Activated CD4-positive, alpha-beta T cell treated with anti-CD3 and anti-CD28 coated beads, Interleukin-2, amount 50 U/mL, for 48 hours (primary cell): ENCODE measurements at places on chromosomes 7 and 10.

DNA sequence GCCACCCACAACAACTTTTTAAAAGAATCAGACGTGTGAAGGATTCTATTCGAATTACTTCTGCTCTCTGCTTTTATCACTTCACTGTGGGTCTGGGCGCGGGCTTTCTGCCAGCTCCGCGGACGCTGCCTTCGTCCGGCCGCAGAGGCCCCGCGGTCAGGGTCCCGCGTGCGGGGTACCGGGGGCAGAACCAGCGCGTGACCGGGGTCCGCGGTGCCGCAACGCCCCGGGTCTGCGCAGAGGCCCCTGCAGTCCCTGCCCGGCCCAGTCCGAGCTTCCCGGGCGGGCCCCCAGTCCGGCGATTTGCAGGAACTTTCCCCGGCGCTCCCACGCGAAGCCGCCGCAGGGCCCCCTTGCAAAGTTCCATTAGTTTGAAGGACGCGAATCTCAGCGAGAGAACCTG is 461 bp upstream of the HTRA1 start:
- DNase-seq, result no peak

GRCh38 chr7:137078781-137079180 is 210.3 kb downstream of the CHRM2 start:
- no peak for DNase-seq

DNA sequence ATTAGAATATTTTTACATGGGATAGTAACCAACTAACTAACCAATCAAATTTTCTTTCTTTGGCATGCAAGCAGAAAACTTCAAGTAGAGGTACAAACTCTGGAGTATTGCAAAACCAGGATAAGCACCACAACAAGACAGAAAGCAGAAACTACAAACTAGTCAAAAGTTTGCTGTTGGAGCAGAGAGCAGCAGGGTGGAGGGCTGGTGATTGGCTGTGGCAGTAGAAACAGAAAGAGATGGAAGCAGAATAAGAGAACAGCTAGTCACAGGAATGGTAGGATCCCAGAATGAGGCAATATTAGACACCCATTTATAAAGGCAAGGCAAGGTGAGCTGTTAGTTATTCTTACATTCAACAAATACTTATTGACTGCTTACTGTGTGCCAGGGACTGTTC is 6.8 kb upstream of the MACC1 start:
- DNase-seq, result no peak

DNA sequence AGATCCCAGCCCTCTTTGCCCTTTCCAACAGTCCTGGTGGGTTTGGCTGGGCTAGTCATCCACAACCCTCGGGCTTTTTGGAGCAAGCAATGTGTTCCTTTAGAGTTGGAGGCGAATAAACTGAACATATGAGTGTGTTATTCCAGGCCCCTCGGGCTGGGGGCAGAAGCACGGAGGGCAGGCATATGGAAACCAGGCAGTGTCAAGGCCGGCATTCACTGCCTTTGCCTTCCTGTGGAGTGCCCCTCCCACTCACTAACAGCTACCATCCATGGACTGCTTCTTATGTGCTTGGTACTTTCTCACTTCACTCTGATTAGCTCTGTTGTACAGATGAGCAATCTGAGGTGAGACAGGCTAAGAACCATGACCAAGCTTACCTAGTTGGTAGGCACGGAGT is 53.9 kb upstream of the EFCAB10 start:
- no peak for DNase-seq

DNA sequence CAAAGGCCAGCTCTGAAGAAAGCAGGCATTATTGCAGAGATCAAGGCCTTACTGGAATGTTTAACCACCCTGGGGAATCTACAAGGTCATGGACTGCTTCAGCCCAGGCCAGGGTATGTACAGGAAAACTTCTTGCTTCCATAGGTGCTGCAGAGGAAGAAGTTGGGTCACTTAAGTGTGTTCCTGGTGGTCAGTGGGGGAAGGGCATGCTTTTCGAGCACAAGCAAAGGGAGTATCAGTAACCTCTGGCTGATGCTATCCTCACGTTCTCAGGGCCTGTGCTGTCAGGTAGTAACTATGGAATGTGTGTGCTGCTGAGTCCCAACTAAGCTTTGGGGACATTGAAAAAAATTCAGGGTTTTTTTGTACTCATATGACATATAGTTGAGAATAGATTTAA is 234.0 kb upstream of the SP4 start:
- no peak for DNase-seq

DNA sequence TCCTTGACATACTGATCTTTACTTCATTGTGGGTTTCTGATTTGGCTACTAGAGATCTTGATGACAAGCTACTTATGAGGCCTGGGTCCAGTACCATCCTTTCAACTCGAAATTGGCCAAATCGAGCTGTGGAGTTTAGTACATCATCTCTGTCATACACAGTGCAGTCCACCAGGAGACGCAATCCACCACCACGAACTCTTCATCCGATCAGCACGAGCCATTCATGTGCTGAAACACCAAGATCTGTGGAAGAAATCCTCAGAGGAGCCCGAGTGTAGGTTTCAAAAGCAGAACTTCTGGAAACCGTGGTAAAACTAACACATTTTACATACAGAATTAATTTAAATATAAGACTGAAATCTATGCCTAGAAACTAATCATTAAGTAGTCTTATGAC is 14.2 kb downstream of the DNAJC9 start:
- no peak for DNase-seq

DNA sequence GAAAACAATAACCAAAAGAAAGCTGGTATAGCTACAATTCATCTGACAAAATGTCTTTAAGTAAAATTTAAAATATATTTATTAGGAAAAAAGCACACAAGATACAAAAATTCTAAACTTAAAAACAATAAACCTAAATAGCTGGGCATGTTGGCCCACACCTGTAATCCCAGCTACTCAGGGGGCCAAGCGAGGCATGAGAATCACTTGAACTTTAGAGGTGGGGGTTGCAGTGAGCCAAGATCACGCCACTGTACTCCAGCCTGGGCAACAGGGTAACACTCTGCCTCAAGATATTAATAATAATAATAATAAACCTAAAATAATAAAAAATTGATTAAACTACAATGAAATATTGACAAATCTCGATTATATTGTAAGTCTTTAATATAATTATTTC is 77.8 kb upstream of the PDK4 start:
- DNase-seq, result no peak

GRCh38 chr7:102836191-102836919 is 76.4 kb upstream of the LRRC17 start:
- DNase-seq, result no peak

GRCh38 chr7:2564970-2565540 is 6.3 kb downstream of the IQCE start:
- DNase-seq, result no peak

DNA sequence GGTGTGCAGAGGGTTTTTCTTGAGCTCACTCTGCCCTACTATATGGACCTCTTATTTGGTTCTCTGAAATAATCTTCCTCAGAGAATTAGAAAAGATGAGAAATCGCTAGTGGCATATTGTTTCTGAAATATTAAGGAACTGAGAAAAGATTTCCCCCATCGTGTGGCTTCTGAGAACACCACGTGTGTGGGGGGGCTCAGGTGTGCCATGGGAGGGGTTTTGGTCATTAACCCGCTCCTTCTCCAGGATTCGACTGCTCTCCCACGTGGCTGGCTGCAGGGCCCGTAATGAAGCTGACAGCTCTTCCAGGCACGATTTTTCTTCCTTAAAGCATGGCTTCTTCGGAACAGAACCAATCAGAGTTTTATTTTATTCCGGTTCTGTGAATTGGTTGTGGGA is 67.7 kb downstream of the XRCC2 start:
- DNase-seq, result no peak

GRCh38 chr10:116276981-116277380 is 4.0 kb upstream of the GFRA1 start:
- DNase-seq, result no peak

DNA sequence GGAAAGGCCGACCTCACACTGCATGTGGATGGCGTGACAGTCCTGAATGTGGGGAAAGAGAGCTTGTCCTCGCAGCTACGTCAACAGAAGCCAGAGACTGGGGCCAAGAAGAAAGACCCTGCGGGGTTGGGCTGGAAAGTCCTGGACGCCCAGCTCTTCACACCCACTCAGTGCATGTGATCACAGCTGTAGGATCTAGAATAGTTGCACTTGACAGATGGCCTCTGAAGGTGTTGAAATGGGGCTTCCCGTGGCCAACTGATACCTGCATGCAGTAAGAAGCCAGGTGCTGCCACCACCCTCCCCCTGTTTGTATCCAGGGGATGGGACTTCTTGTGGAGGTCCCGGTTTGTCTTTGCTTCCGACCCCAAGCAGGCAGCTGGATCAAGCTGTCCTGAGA is 34.1 kb upstream of the OCM2 start:
- no peak for DNase-seq

DNA sequence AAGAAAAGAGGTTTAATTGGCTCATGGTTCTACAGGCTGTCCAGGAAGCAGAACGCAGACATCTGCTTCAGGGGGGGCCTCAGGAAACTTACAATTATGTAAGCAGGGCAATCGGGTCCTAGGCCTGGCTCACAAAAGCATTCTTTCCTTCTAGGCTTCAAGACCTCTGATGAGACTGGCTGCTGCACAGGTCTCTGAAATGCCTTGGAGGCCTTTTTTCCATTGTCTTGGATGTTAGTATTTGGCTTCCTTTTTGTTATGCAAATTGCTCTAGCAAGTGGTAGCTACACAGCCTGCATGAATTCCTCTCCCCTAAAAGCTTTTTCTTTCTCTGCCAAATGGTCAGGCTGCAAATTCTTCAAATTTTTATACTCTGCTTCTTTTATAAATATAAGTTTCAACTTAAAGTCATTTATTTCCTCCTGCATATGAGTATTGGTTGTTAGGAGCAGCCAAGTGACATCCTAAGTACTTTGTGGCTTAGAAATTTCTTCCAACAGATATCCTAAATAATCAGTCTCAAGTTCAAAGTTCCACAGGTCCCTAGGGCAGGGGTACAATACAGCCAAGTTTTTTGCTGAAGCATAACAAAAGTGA is 83.1 kb upstream of the SEMA3A start:
- DNase-seq, result no peak

DNA sequence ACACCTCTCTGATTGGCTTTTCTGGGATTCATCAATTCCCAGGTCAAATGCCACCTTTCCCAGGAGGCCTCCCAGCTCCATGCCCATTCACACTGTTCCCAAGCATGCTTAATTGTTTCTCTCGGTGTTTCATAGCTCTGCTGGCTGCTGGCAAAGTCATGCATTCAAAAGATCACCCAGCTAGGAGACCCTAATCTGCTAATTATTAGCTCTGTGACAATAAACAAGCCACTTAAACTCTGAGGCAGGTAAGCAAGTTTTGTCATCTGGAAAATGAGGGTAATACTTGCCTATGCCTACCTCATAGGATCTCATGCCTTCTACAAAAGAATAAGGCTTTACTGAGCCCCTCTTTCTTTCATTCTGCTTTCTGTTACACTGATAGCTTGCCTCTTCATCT is 828 bp upstream of the KEL start:
- no peak for DNase-seq
